ENCODE measurements at places on chromosomes 12 and 14.

DNA sequence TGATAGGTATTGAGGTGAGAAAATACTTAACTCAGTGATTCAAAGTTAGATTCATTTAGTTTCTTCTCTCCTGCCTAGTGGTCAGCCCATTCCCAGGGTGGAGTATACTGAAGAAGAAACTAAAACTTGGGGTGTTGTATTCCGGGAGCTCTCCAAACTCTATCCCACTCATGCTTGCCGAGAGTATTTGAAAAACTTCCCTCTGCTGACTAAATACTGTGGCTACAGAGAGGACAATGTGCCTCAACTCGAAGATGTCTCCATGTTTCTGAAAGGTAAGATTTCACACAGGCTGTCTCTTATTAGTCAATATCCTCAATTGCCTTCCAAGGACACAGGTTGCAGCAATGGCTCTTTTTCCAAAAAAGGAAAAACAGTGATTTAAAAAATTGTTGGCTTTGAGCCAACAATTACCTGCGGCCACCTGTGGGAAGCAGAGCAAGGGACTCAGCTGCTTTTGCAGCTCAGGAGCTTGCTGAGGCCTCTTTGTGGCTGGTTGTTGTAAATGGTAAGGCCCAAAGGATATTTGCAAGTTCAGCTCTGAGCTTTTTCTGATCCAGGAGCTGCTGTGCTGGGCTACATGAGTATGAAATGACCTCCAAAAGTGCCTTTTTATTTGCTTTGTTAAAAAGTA is 33.9 kb downstream of the TPH2 start:
- no peak for DNase-seq

DNA sequence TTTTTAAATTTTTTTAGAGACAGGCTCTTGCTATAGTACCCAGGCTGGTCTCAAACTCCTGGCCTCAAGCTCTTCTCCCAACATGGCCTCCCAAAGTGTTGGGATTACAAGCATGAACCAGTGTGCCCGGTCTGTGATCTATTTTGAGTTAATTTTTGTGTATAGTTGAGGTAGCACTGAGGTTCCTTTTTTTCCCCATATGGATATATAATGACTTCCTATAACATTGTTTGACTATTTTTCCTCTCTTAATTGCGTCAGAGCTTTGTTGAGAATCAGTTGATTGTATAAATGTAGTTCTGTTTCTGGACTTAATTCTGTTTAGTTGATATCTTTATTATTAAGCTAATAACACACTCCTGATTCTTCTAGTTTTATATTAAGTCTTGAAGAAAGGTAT is 8.6 kb upstream of the M6PR start:
- DNase-seq, result no peak

GRCh38 chr12:93937812-93938211 is 210.6 kb upstream of the PLXNC1 start:
- DNase-seq, result no peak

DNA sequence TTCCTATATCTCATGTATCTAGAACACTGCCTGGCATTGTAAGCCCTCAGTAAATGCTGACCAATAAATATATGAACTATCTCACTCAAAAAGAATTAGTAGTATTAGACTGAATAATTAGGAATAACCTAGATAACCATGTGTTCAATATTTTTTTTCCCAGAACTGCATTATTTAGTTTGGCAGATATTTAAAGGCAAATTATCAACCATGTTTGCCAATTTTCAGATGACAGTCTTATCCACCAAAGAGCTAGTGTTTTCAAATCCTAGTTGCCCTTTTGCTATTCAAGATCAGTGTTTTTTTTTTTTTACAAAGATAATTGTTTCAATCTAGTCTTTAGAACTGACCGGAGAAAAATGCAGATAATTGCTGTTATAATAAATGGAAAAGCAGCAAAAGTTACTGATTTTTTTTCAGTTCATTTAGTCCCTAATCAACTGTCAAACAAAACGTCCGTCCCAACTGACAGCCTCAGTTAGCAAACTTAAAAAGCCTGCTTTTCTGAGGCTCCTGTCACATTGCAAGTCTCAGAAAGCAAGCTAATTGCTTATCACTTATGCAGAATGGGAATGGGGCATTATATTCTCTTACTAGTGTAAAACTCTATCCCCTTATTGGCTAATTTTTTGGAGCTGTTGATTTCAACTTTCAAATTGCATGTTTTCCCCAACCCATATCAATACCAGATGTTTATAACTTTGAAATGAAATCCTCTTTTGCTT is 203.2 kb downstream of the PAWR start:
- no peak for DNase-seq

GRCh38 chr14:69328765-69329164 is 68.8 kb downstream of the GALNT16 start:
- DNase-seq, result no peak

DNA sequence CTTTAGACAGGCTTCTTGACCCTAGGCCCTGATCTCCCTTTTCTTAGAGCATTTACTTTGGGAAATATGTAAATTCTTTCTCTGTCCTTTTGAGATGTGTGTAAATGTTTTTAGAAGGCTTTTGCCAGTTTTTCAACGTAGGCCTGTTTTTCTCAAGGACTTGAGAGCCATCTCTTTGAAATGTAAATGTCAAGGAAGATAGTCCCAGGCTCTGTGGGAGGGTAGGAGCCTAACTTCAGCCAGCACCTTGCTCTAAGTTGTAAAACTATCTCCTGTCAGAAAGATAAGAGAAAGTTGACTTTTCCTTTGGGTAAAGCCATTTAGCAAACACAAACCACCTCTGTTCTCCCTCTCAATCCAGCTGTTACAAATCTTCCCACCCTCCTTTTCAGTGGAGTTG is 219.8 kb downstream of the RPS29 start:
- DNase-seq, result no peak

DNA sequence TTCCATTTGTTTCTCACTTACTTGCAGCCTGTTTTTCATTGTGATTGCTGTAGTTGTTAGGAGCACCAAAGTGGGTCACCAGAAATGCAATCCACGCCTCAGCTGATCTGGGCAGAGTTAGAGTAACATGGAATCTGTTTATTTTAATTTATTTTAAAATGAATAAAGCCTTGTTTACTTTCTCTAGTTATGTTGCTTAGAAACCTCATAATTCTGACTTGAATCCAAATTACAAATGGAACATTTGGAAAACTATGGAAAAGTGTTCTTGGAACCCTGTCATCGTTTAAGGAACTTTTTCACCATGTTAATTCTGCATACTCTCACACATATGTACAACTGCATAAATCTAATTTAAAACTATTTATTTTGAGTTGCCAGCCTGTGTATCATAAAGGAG is 92.2 kb upstream of the DAAM1 start:
- no peak for DNase-seq
